ENCODE measurements at places on chromosomes 6 and 20. TPM values are rescaled to one million over a fixed set of nuclear protein-coding genes. Genes with fewer than 3 reads are reported as not detected.

GRCh38 chr6:24802271-24803059 lies 3.7 kb upstream of the ARMH2 start:
- DNase-seq, result no peak

Gene PNLDC1
- 0.06 TPM for total RNA-seq

DNA sequence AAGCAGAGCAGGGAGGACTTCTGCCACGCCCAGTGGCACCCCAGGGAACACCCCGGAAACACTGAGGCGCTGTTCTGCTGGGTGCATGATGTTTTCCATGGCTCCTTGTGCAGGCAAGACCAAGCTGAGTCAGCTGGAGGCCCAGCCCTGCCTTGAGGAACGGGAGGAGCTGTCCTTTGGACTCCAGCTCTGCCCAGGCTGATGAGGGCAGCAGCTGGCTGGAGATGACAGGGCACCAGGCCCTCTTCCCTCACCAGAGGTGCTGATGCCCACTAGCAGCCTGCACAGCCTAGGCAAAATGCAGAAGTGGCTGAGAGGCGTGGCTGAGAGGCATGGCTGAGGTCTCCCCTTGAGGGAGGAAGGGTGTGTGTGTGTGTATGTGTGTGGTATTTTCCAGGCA lies 2.4 kb downstream of the C6orf132 start:
- DNase-seq, result no peak

DNA sequence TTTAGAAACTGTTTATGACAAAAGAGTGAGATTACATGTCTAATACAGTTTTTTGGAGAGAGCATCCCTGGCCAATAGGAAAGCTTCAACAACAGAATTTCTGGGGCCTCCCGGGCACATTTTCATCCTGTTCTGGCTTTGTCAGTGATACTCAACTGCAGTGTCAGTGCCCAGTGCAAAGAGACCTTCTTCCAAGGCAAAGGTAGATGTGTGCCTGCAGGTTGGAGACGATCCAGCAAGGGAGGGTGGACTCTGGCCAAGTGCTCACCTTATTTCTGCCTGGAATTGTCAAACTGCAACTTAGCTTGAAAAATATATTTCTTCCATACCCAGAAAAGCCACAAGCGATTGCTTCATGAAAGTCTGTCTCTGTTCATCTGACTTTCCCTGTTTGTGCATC lies 211.6 kb upstream of the SNX9 start:
- no peak for DNase-seq

Gene DNAAF9
- total RNA-seq, result 14.1 TPM

Gene TFAP2D
- not detected for total RNA-seq

Gene PRKN
- 2.8 TPM for total RNA-seq

Gene CARMIL1
- total RNA-seq, result 11.0 TPM

GRCh38 chr6:168546151-168546550 lies 105.2 kb downstream of the SMOC2 start:
- DNase-seq, result no peak

DNA sequence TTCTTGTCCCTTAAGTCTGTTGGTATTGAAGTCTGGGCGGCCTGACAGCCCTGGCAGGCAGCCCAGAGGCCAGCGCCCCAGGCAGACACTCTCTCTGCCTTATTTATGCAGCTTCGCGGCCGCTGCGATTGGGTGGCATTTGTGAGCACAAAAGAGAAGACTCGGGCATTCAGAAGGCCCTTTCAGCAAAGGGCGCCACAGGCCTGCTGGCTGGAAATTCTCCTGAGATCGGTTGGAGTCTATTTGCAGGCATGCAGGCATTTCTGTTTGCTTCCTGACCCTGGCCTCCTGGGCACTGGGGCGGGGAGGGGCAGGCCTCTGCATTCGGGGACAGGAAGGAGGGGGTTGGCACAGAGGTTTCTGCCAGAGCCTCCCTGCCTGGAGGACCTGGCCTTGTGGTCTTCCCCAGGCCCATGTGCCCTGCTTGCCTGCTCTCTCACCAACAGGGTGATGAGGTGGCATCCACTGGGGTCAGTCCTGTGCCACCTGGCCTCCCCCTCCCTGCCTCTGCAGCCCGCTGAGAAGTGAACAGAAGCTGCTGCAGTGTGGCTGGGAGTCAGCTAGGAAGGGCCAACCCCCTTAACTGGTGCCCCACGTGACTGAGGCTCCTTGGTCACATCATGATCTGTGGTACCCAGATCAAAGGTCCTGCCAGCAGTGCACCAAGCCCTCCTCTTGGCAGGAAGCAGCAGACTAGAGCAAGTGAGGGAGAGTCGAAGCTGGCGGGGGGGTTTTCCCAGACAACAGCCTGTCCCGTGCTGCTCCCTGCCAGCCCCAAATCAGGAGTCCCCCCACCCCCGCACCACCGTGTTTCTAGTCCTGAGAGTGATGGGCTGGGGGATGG lies 16.6 kb upstream of the CCDC167 start:
- DNase-seq, result peak; percentile 83

Gene OSER1
- total RNA-seq, result 44.4 TPM

Gene ENPP3
- total RNA-seq, result 0.09 TPM

- DNase-seq, result peak; percentile 15
Measured at GRCh38 chr6:157830354-157831017, 7.4 kb downstream of the SNX9 start.

Gene ADGRF1
- not detected for total RNA-seq

Gene BPIFB1
- total RNA-seq, result not detected

GRCh38 chr6:87600576-87600975 lies 10.6 kb downstream of the ORC3 start:
- no peak for DNase-seq

Gene SFTA2
- not detected for total RNA-seq

- no peak for DNase-seq
Measured at GRCh38 chr6:3661390-3661789, 90.1 kb downstream of the PXDC1 start.

DNA sequence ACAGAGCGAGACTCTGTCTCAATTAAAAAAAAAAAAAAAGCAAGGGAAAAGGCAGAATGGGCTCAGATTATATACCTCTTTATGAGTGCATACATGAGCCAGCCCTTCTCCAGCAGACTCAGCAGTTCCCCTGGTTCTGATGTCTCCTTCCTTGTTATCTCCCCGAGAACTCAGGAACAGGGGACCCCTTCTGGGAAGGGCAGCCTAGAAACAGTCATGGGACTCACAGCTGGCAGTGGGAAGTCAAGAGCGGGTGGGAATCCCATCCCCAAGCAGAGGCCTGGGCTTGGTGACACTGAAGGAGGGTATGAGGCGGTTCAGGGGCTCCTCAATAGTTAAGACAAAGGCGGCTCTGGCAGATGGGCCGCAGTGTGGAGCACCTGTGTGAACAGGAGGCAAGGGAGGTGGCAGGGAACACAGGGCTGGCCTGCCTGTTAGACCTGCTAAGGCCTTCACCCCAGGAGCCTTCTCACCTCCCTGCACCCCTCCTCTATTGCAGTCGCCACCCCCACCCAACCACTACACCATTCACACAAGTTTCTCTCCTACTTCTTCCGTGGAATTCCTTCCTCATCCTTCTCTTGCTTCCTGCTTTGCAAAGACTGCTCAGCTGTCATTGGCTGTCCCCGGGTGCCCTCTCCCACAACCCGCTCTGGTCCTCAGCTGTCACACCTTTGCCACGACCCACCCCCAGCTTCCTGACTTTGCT lies 29.7 kb upstream of the MDFI start:
- no peak for DNase-seq

DNA sequence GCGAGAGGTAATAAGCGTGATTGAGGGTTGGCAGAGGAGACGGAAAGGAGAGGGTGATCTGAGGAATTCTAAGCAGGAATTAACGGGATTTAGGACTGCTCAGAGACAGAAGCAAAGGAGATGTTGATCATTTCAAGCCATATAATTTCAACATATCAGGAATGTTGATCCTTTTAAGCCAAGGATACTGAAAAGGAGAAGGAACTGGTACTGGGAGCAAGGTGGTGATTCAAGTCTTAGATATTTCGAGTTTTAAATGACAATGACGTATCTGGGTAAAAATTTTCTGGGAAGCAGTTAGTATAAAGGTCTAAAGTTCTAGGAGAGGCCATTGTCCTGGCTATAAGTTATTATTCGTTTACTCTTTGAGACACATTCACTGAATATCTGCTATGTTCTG lies 91.3 kb upstream of the OGFRL1 start:
- no peak for DNase-seq

Gene STX7
- total RNA-seq, result 35.4 TPM

Gene HTR1E
- total RNA-seq, result not detected

GRCh38 chr6:121485359-121485811 lies 49.9 kb downstream of the GJA1 start:
- DNase-seq, result peak; percentile 48

- DNase-seq, result no peak
Measured at GRCh38 chr6:55726144-55726543, 147.2 kb upstream of the HMGCLL1 start.

Gene HCRTR2
- not detected for total RNA-seq

Gene ELOVL2
- 9.1 TPM for total RNA-seq

DNA sequence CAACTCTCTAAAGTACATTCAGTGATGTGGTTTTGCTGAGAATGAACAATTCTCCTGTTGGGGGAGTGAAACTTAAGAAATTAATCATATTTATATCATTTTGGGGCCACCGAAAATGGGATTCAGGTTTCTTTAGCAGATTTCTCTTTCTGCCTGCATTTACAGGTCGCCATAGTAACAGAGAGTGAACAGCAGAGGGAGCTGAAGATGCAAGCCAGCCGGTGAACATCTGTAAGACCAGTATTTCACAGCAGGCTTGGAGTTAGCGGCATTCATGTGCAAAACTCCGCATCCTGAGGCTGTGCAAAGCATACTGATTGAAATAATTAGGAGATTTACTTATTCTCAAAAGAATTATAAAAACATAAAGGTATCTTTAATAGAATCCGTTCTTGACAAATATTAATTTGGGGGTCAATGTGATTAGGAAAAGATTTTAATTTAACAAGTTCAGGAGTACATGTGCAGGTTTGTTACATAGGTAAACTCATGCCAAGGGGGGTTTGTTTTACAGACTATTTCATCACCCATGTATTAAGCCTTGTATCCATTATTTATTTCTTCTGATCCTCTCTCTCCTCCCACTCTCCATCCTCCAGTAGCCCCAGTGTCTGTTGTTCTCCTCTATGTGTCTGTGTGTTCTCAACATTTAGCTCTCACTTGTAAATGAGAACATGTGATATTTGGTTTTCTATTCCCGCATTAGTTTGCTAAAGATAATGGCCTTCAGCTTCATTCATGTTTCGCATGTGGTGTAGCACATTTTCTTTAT lies 17.8 kb upstream of the HSF2 start:
- DNase-seq, result peak; percentile 83

- DNase-seq, result no peak
Measured at GRCh38 chr20:18831830-18832499, 18.4 kb downstream of the SCP2D1 start.

GRCh38 chr6:14459315-14459714 lies 341.7 kb downstream of the CD83 start:
- DNase-seq, result no peak

- DNase-seq, result no peak
Measured at GRCh38 chr6:137269347-137269746, 50.2 kb upstream of the IFNGR1 start.

Gene RNF39
- total RNA-seq, result not detected

Gene TDP2
- total RNA-seq, result 49.9 TPM

All from neural progenitor cell (in vitro differentiated cells).